Fibroblast of skin of left biceps (primary cell): ENCODE measurements at places on chromosomes 2 and 18.
A peak's percentile ranks its signal among the peaks of the same experiment; 100 is the strongest.

DNA sequence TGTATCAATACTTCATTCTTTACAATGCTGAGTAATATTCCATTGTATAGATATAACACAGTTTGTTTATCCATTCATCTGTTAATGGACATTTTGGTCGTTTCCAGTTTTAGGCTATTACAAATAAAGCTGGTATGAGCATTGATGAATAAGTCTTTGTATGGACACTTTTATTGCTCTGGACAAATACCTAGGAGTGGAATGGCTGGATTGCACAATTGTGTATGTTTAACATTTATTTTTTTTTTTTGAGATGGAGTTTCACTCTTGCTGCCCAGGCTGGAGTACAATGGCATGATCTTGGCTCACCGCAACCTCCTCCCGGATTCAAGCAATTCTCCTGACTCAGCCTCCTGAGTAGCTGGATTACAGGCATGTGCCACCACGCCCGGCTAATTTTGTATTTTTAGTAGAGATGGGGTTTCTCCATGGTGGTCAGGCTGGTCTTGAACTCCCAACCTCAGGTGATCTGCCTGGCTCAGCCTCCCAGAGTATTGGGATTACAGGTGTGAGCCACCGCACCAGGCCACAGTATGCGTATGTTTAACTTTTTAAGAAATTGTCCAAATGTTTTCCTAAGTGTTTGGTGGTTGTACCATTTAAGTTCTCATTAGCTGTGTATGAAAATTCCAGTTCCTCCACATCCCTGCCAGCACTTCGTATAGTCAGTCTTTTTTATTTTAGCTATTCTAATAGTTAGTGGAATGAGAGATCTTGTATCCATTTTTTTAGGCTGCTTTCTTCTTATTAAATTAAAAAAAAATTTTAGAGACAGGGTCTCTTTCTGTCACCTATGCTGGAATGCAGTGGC lies 194.9 kb upstream of the HAAO start:
- peak; percentile 40 for DNase-seq

- peak; percentile 72 for DNase-seq
Observed at GRCh38 chr18:36372903-36373311, 75.4 kb downstream of the FHOD3 start.

DNA sequence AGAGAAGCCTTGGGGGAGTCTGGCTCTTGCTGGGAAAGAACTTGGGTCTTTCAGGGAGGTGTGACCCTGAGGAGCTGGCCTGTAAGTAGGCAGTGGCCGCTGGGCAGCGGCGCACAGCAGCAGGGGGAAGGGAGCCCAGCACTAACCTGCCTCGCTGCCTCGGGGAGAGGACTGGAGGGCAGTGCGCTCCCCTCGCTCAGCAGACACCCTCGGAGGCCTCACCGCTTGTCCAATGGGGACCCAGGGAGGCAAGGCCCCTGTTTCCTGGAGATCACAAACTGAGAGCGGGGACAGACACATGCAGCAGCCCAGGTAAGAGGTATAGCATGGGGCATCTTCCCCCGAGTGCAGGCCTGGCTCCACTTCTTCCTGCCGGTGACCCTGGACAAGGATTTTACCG lies 3.3 kb downstream of the DNMT3A start:
- no peak for DNase-seq

DNA sequence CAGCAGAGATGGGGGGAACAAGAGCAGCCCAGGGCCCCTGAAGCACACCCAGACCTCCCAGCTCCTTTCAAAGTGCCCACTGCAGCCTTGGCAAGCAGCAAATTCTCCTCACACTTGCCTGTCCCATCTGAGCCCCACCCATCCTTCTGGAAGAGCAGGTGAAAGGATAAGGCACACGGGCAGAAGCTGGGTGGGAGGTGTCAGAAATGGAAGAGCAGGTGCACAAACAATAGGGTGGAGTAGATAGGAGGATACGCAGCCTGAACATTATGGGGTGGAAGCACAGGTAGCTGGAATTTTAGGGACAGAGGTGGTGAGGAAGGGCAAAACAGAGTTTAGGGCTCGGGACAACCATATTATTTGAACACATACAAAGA lies 69.2 kb downstream of the TNS1 start:
- DNase-seq = no peak

GRCh38 chr2:24577481-24577880 lies 86.4 kb downstream of the NCOA1 start:
- DNase-seq = no peak

- no peak for DNase-seq
Observed at GRCh38 chr18:7011142-7011541, 106.5 kb downstream of the LAMA1 start.

DNA sequence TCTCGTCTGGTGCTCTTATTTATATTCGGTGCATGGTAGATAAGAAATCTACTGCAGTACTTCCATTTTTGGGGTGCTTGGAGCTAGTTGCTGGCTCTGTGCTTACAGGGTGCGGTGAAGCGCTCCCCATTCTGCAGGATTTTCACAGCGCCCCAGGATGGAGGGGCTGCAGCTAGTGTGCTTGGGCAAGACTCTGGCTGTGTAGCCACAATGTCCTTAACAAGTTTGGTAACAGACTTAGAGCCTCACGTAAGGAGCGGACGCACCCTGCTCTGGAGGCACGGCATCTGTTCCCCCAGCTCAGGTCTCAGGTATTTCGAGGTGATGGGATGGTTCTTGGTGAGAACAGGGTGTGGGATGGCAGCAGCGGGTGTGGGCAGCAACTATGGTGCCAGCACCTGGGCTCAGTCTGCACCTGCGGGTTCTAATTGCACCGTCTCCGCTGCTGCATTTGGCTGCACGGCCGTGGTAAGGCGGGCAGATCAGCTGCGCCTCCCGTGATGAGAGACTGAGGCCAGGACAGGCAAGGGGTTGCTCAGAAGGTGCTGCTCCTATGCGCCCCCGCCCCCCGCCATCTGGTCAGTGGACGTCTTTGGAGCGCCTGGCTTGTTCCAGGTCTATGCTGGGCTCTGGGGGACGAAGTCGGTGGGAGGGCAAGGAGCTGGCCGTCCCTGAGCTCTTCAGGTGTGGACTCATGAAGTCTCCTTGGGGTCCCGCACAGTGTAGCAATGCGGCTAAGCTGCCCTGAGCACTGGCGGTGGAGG lies 20.1 kb upstream of the ALLC start:
- no peak for DNase-seq

GRCh38 chr2:160916300-160916699 lies 243.9 kb upstream of the TANK start:
- no peak for DNase-seq

DNA sequence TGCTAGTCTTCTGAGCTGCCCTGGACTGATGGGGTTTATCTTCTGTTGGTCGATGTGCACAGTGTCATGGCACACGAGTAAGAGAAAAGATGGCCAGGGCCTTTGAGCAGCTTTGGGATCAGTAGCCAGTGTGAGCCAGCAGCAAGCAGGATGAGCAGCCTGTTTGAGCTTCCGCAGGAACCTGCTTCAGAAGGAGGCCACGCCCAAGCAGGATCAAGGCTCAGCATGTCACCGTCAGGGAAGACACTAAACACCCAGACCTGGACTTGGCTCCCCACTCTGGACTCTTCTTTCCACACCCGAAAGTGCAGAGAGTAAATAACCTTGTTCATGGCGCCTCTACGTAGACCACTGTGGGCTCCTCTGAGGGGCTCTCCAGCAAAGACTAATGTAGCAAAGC lies 25.2 kb upstream of the ASB1 start:
- DNase-seq = no peak

DNA sequence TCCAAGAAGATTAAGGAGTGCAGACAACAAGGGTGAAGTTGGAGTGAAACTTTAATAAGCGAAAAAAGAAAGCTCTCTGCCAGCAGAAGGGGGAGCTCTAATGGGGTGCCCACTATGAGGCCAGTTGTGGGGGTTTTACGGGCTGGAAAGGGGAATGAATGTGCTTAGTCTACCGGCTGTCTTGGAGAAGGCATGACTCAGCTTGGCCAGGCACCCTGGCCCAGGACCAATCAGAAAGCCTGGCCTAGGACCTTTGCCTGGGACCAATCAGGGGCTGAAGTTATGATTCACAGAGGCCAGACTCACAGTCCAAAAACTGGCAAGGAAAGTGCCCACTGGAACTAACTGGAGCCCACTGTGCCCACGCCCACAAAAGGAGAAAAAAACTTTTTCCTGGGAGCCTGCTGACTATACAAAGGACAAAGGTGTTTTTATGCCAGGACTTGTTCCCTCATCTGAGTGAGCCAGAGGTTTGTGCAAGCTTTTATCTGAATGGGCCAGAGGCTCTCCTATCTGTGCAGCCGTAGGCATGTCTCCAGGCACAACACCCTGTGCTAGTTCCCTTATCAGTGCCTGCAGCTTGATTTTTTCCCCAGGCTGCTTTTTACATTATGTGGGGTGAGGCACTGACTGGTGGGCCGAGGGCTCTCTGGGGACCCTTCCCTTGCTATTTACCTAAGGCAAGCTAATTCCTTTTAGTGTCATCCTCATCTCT lies 18.6 kb downstream of the CMPK2 start:
- no peak for DNase-seq

- DNase-seq = peak; percentile 39
Observed at GRCh38 chr2:223635080-223635479, 32.9 kb upstream of the SCG2 start.

DNA sequence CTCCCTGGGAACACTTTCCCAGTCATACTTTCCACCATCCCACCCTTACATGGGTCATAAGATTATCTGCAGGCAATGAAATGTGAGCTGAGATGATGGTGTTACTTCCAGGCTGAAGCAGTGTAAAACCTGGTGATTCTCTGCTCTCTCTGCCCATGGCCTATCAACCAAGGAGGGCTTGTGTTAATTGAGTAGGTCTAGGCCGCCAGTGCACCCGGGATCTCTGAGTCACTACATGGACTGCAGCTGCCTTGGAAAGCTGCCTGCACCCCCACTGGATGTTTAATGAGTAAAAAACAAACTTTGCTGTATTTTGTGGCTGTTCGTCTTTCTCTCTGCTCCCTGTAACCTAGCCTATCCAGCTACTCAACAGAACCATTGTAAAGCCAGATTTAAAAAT lies 451.7 kb upstream of the SMIM21 start:
- DNase-seq = no peak

- DNase-seq = no peak
Observed at GRCh38 chr2:79393806-79394484, 118.9 kb upstream of the CTNNA2 start.

DNA sequence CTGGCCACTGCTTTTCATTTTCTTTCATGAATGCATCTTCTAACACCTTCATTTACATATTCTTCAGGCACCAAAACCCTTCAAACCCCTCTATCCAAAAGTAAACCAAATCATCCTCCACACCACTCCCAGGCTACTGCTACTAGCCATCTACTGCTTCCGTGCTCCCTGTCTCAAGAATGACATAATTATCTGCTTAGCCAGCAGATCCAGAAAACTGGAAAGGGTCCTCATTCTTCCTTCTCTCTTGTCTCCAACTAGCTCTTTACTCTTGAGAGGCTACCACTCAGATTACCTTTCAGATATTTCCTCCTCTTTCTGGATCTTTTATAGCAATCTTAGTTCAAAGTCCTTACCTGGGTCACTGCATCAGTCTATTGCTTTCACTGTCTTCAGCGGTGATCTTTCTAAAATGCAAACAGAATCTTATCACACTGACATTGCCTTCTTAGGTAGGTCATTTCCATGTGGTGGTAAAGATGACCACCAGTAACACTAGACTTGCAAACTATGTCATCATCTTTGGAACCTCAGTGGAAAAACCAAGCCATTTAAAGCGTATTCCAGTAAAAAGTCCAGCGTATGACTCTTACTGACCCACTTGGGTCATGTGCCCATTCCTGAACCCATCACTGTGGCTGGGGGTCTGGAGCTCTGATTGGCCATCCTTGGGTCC lies 15.8 kb upstream of the NEDD4L start:
- no peak for DNase-seq

DNA sequence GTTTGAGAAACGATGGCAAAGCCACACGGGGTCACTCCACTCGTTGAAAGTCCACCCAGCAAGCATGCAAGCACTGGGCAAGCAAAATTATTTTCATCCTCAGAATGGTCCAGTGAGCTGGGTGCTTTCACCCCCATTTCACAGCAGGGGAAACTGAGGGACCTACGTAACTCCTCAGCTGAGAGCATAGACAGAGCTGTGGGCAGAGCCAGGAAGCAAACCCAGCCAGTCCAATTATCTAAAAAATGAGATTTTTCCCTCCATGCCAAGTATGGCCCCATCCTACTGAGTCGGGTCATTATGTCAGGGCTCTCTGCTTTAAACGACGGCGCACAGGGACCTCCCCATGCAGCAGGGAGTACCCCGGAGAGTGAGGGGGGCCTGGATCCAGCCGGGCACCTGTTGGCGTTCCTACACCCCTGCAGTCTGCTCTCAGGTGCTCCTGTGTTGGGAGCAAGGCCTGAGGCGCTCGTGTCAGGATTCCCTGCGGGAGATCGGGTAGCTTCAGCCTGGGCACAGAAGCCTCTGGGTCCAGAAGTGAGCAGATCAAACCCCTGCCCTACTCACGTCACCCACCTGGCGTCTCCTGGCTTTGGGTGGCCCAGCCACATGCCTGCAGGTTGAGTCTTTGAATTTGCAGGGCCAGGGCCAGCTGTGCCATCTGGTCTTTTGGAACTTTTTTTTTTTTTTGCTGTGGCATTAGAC lies 17.3 kb downstream of the TWIST2 start:
- no peak for DNase-seq

- peak; percentile 73 for DNase-seq
Observed at GRCh38 chr2:218286570-218287459, 5.5 kb downstream of the TMBIM1 start.

DNA sequence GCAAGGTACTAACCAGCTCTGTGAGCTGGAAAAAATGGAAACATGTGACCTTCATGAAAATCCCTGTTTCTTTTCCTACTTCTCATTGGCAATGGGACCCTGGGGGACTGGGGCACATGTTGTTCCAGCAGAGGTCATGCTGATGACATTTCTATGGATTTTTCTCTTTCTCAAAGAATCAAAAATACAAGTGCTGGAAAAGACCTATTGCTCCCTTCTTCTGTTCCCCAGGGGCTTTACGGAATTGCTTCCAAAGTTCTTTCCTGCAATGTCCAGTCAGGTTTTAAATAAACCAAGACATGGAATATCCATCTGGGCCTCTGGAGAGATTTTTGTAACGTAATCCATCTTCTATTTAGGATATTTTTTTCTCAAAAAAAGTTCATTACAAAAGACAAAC lies 1006.1 kb upstream of the CELF4 start:
- DNase-seq = no peak

- DNase-seq = no peak
Observed at GRCh38 chr2:239441261-239442078, 40.6 kb upstream of the HDAC4 start.

GRCh38 chr18:61865466-61866175 lies 27.2 kb downstream of the RNF152 start:
- no peak for DNase-seq

DNA sequence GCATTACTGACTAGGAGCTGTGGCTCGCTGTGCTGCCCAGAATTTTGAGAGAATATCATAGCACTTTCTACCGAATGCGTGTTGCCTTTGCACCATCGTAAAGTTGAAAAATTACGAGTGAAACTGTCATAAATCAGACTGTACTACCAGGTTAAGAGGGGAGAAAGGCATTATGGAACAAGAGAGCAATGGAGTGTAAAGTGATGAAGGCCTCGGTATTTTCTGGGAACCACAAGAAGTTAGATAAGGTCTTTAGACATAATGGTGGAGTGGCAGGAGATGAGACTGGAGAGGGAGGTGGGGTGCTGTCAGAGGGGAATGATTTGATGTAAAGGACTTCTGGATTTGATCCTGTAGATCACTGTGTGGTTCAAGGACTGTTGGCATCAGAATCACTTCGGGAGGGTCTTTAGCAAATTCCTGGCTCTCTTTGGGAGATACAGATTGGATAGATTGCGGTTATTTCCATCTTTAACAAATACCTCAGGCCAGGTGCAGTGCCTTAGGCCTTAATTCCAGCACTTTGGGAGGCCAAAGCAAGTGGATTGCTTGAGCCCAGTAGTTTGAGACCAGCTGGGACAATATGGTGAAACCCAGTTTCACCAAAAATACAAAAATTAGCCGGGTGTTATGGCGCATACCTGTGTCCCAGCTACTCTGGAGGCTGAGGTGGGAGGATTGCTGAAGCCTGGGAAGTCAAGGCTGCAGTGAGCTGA lies 4.9 kb upstream of the ADGRF3 start:
- no peak for DNase-seq
